ENCODE measurements at places on chromosomes 11 and 22. TPM values are rescaled to one million over a fixed set of nuclear protein-coding genes. Genes with fewer than 3 reads are reported as not detected.
A peak's percentile ranks its signal among the peaks of the same experiment; 100 is the strongest.

DNA sequence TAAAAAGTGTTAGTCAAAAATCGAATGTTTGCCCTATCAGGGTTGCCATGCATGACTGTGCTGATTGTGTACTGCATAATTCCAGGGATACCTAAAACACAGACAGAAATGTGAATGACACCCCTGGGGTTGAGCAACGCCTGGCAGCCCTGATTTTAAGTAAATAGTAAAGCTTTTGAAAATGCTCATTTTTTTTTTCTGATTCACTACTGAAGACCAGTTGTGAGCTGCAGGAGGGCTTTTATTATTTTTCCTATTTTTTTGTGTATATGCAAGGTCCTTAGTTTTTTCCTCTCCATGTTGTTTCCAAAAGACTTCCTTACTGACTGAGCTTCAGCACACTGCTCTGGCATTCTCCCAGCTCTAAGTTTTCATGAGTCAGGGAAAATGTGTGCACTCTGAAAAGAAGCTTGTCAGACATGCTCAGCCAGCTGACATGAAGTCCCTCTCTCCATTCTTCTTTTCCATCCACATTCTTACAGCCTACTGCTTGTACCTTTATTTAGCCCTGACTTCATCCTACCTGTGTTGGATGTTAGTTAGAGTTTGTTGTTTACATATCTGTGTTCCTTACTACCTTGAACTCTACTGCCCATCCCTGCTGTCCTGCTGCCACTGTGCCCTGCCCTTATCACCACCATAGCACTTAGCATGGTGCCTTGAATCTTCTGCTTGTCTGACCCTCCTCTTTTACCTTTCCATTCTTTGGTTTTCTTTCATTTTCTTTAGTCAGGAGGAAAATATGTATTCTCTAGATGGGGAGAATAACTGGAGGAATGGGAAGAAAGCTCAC lies 79.5 kb downstream of the HORMAD2 start:
- DNase-seq: peak; percentile 13

- no peak for DNase-seq
These were observed 68.2 kb downstream of the CASP12 start for GRCh38 chr11:104830080-104830479.

GRCh38 chr11:119567688-119568582 lies 145.0 kb upstream of the THY1 start:
- no peak for DNase-seq

- DNase-seq: no peak
These were observed 2.5 kb downstream of the TSG101 start for GRCh38 chr11:18524248-18524647.

DNA sequence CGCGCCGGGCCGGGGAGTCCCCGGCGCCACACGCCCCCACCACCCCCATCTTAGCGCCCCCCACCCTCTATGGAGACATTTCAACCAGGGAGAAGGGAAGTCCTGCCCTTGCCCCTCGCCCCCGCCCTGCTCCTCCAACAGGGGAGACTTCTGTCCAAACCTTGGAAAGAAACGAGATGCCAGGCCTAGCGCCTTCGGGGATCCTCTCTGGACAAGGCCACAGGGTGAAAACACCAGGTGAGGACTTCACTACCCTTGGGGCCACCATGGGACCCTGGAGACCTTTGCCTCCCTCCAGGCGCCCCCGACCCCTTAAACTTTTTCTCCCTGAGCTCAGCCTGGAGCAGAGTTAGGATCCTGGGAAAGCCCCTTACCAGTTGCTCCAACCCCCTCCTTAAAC lies 11.6 kb upstream of the NPAS4 start:
- DNase-seq: no peak

- no peak for DNase-seq
These were observed 120.7 kb upstream of the TMEM45B start for GRCh38 chr11:129694966-129695365.

DNA sequence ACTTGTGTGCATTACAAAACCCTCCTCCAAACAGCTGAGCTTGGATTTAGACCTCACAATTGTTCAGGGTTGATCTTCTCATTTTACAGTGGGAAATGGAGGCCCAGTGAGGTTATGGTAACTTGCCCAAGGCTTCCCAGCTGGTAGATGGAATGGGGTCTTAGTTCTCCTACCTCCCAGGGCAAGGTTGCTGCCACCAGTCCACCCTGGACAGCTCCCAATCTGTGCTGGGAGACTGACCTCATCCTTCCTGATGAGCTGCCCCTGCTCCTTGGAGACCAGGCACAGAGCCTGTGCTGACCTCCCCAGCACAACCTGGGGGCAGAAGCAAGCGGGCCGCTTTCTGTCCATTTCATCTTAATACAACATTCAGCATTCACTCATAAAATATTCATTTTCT lies 190.7 kb downstream of the ST3GAL4 start:
- no peak for DNase-seq

DNA sequence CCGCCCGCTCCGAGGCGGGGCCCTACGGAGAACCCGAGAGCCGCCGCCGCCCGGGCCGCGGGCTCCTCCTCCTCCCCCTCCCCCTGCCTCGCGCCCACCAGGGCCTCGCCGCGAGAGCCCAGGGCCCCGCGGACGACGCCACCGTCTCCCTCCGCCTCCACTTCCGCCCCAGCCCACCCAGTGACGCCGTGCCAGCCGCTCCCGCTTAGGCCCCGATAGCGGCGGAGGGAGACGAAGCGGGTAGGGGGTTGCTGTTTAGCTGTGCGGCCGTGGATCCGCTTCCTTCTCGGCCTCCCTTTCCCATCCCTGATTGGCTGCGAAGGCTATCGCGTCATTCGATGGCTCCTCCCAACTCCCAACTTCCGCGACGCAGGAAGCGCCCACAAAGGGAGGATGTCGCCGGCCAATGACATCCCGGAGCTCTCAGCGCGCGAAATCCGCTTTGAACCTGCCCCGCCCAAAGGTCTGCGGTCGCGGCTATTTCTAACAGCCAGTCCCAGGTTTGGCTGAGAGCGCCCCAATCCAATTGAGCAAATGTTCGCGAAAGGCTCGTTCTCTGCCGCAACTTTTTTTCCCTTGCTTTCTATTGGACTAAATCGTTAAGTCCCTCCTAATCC lies at the start of gene FAM76B:
FAM76B (minus strand) TSS at position 277 of the 617 bp plus-strand sequence. CDS start 304 bp downstream, outside the sequence.
- peak; percentile 97 for DNase-seq

DNA sequence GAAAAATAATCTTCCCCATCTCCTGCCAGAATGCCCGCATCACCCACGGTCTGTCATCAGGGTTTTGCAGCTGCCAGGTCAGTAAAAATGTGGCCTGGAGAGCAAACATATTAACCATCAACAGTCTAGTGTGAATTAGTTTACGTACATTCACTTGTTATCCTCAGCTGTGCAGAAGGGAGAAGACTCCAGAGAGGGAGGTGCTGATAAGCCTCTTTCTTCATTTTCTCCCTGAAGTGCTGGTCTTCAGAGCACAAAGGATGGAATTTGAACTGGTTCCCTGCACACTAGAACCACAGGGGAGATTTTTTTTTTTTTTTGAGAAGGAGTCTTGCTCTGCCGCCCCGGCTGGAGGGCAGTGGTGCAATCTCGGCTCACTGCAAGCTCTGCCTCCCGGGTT lies 8.2 kb downstream of the FGF19 start:
- DNase-seq: no peak

GRCh38 chr11:98495601-98496000 lies 525.1 kb upstream of the CNTN5 start:
- no peak for DNase-seq

DNA sequence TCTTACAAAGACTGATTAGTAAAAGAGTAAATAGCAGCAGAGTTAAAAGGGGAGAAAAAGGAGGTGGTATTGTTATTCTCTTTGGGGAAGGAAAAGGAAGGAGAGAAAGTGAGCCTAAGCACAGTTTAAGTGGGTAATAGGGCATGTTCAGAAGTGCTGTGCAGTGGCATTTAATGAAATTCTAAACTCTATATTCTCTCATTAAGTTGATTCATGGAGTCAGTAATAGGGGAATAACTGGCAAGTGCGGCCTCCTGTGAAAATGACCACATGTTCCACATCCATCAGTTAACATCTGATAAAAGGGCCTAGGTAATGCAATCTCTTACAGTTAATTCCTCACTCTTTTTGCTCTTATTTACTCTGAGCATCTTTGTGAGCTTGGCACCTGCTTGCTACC lies 516.7 kb downstream of the JRKL start:
- DNase-seq: no peak

DNA sequence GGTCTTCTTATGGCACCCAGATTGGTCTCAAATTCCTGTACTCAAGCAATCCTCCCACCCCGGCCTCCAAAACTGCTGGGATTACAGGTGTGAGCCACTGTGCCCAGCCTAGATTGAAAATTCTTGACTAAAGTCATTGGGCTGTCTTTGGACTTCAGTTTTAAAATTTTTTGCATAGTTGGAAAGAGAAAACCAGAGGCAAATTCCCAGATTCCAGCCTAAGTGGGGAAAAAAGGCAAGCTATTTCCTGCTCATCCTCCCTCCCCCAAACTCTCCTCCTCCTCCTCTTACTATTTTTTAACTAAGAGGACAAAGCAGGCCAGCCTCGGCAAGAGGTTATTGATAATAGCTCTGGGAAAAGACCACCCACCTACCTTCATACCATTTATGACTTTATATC lies 78.6 kb upstream of the CLMP start:
- no peak for DNase-seq

- no peak for DNase-seq
These were observed 106.1 kb downstream of the SLC1A2 start for GRCh38 chr11:35313066-35313759.

DNA sequence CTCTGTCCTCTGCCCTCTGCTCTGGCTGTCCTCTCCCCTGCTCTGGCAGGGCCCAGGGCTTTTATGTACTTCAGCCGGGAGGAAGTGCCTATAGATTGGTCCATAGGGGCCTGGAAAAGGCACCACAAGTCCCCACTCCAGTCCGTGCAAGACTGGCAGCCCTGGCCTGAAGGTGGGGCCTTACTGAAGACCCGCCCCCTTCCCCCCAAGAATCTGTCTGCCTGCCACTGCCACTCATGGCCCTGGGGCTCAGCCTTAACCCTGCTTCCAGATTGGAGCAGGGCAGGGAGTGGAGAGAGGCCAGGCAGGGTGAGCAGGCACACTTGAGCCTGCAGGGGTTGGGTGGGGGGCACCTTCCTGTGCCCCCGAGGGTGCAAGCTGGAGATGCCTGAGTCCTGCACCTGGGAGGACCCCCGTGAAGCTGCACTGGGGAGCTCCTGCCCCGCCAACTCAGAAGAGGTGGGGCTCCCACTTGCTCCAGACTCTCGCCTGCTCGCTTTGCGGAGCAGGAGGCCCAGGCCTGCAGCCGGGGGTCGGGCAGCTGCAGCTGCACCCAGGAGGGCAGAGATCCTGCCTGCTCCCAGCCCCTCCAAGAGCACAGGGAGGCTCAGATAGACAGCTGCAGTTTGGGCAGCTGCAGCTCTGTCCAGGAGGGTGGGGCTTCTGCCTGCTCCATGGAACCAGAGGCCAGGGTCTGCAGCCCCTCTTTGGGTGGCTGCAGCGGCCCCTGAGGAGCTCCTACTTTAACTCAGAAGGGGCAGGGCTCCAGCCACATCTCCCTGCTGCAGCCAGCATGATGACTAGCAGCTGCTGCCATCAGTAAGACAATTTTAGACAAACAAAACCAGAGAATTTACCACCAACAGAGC lies 51.0 kb upstream of the SC5D start:
- DNase-seq: no peak

- DNase-seq: no peak
These were observed 80.8 kb upstream of the FSHB start for GRCh38 chr11:30149998-30150397.

GRCh38 chr11:129852125-129852740 lies 36.6 kb downstream of the TMEM45B start:
- no peak for DNase-seq

- no peak for DNase-seq
These were observed 37.2 kb downstream of the RPS6KA4 start for GRCh38 chr11:64396079-64396591.

- DNase-seq: no peak
These were observed 8.9 kb upstream of the EHD1 start for GRCh38 chr11:64887234-64887756.

DNA sequence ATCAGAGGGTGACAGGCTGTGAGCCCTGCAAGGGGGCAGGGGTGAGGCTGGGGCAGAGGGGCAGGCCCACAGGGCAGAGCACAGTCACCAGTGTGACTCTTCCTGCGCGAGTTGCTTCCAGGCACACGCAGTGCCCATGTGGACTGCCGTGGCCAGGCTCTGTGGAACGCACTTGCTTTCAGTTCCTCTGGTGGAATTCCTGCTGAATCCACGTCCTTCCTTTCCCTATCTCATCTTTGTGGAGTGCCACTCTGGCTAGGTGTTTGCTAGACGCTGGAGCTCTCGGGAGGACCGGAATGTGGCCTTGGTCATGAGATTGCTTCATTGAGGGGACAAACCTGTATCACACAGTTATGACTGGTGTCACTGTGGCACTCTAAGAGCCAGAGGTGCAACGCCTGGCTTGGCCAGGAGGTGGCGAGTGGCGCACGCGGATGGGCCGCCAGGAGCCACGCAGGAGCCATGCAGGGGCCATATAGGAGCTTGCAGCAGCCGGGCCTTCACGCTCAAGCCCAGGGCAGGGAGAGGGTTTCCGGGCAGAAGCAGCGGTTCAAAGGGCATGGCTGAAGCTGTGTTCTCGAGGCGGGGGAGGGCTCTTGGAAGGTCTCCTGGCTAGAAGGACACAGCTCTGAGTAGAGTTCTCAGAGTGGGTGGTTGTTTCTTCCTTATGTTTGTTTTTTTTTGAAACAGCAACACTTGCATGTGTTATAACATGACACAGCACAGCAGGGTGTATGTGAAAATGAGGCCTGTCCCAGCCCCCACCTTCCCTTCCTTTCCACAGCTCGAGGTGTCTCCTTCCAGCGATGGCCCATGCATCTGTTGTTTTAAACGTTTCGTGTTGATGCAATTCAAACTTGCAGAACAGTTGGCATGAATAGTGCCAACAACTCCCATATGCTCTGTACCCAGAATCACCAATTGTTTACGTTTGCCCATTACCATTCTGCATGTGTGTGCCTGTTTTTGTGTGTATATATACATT lies 36.2 kb downstream of the TBC1D22A start:
- peak; percentile 95 for DNase-seq

GRCh38 chr11:126547161-126547560 lies 191.7 kb downstream of the ST3GAL4 start:
- DNase-seq: no peak

GRCh38 chr11:112770033-112770432 lies 191.2 kb upstream of the NCAM1 start:
- no peak for DNase-seq

FAM181B gene
- 0.49 TPM for total RNA-seq

PPFIBP2 gene
- total RNA-seq: 10.9 TPM

DERL3 gene
- total RNA-seq: 13.0 TPM

RRM1 gene
- 17.5 TPM for total RNA-seq

TSPAN32 gene
- total RNA-seq: 0.25 TPM

MPZL3 gene
- total RNA-seq: 4.4 TPM

CREB3L1 gene
- 26.3 TPM for total RNA-seq

CEP164 gene
- total RNA-seq: 26.5 TPM

AGBL2 gene
- 0.67 TPM for total RNA-seq

MCAT gene
- total RNA-seq: 10.3 TPM

SYTL2 gene
- 4.3 TPM for total RNA-seq

SSTR3 gene
- 1.2 TPM for total RNA-seq

APOC3 gene
- total RNA-seq: not detected

Measured in pancreas (tissue), 10 donors.